ENCODE measurements at places on chromosomes 11 and 22.

DNA sequence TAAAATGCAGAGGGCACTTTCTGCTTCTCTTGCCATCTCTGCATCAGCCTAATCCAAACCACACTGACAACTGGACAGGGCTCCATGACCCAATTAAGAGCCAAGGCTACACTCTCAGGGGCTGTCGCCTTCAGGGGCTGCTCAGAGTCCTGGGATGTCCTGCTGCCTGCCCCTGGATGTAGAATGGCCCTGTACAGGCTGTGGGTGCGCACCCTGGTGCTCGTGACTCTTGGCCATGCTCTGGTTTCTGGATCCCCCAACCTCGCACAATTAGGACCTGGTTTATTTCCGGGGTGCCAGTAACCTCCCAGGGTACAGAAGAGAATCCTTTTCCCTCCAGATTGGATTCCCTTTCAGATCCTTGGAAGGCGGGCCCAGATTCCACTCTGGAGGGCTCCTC is 11.3 kb downstream of the IFT27 start:
- DNase-seq: no peak

DNA sequence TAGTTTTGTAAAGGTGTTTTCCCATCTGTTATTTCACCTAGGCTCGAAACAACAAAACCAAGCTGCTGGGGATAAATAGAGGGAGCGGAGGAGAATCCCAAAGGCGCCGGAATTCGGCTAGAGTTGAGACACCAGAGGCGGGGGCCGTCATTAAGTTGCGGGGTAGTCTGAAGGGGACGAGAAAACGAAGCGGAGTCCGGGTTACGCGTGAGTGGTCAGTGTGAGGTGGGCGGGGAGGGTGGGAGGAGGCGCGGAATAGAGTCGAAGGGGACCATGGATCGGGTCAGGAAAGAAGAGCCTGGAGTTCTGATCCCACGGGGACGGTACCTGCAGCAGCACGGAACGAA is 361 bp downstream of the SRPRA start:
- no peak for DNase-seq

DNA sequence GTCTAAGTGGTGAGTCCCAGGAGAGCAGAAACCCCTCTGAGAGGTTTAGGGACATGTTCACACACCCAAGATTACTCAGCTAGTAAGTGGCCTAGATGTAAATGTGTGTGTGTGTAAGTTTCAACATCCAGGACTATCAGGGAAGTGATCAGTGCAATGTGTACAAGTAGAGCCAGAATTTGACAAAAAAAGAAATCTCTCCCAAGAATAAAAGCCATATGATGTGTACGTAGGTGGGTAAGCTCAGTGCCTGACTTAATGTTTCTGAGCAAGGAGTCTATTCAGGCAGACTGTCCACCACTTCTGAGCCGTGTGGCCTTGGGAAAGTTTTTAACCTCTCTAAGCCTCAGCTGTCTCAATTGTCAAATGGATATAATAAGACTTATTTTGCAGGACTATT is 133.8 kb upstream of the NAV2 start:
- no peak for DNase-seq

DNA sequence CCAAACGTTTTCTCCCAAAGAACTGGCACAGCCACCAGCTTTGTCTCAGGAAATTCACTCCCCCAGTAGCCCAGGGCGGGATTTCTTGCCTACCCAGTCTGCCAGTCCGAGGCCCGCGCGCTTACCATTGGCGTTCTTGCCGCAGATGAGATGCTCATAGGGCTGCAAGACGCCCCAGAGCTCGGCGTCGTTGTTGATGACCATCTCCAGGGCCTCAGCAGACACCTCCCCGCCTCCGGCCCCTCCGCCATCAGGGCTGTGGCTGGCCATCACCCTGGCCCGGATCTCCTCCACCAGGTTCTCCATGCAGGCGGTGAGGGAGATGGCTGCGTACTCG is 1.3 kb downstream of the ABTB2 start:
- no peak for DNase-seq

GRCh38 chr11:75543806-75544205 is 18.1 kb upstream of the GDPD5 start:
- no peak for DNase-seq

GRCh38 chr11:7575841-7576725 is 62.3 kb downstream of the PPFIBP2 start:
- no peak for DNase-seq
